GM12892 (cell line): ENCODE measurements at places on chromosomes 16 and 17.

DNA sequence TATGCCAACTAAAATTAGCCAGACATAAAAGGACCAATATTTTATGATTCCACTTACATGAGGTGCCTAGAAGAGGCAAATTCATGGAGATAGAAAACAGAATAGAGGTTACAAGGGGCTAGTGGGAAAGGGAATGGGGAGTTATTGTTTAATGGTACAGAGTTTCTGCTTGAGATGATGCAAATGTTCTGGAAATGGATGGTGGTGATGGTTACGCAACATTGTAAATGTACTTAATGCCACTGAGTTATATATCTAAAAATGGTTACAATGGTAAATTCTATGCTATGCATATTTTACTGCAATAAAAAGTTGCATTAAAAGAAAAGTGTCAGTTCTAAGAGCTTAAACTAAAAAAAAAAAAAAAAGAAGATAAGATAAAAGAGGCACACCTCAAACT is 17.9 kb downstream of the MT1X start:
- no peak for DNase-seq

DNA sequence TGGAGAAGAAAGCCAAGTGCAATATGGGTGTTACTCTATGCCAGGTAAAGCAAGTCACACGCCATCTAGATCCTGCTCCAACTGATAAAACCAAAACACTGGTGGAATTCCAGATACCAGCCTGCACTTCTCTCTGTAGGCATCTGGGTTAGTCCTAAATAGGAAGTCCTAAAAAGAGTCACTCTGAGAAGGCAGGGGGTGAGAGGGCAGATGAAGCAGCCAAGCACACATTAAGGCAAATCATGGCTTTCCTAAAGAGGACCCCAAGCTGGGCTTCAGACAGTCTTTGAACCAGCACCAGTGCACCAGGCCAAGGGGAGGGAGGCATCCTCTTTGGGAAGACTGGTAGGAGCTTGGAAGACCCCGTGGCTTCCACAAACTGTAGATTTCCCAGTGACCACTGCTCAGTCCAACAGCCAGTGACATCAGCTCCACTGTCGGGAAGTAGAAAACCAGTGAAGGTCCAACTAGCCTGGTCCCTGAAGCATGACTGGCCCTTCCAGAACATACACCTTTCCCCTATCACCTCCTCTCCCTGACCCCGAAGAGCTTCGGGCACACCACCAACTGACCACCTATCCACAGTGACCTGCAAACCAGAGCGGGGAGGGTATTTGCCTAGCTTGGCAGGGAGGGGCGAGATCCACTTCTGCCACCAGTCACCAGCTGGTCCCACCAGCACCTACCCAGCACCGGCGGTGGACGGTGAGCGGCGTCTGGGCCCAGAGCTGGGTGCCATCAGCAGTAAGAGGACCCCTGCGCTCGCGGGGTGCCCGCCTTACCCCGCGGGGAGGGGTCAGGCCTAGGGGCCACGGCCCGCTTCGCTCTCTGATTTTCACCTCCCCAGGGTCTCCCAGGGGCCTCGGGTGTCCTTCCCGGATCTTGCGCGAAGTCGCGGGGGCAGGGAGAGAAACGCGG is 1.0 kb downstream of the LITAF start:
- no peak for DNase-seq

DNA sequence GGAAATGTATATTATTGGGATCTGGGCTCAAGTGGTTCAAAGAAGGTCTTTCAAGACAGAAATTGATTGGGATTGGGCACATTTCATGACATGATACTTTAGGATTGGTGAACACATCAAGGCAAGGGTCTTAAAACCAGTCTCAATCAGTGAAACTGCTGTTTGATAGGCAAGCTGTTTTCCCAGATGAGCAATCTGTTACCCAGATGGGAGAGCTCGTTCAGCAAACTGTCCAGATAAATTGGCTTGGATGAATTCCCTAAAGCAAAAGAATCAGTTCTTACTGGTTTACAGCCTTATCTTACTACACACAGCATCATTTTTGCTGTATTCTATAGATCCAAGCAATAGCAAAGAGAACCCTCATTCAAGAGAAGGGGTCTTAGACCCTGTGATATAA is 31.0 kb upstream of the CNEP1R1 start:
- no peak for DNase-seq

- no peak for DNase-seq
These were observed 52.2 kb downstream of the BCAS3 start for GRCh38 chr17:60729854-60730253.

GRCh38 chr17:4032738-4033137 is 68.5 kb upstream of the ATP2A3 start:
- no peak for DNase-seq

DNA sequence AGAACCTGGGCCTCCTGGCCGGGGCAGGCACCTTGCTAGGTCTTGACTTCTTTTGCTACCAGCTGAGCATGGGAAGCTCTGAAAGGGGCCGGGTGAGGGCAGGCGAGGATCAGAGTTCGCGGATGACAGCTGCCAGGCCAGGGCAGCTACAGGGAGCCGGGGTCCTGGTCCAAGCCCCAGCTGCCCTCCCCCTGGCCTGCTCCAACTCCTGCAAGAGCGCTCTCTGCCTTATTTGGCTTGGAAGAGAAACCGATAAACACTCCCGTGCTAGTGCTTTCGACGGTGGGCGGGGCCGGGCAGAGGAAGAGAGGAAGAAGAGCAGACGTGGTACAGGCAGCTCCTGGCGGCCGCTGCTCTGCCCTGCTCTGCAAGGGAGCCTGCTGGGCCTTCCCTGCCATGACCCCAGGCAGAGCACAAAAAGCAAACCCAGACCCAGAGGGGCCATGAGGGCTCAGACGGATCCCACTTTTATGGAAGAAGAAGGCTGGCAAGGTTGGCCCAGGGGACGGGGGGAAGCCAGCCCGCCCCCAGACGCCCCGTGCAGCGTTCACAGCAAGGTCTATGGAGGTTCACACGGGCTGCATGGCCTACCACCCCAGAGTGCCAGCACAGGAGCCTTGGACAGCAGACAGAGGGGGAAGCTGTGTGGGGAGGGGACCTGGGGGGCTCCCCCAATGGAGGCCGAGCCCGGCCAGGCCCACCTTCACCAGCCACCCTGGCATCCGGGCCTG is 25.6 kb downstream of the PIEZO1 start:
- DNase-seq, result no peak

GRCh38 chr16:4831616-4832015 is 15.5 kb downstream of the GLYR1 start:
- DNase-seq, result no peak
